Pancreas (tissue), 10 donors: ENCODE measurements at places on chromosomes 12 and 14. TPM values are rescaled to one million over a fixed set of nuclear protein-coding genes. Genes with fewer than 3 reads are reported as not detected.
A peak's percentile ranks its signal among the peaks of the same experiment; 100 is the strongest.

TDRD9 gene
- total RNA-seq: 1.2 TPM

TAPBPL gene
- 7.8 TPM for total RNA-seq

ATL1 gene
- 3.6 TPM for total RNA-seq

TMTC3 gene
- 5.0 TPM for total RNA-seq

- DNase-seq: no peak
Observed at GRCh38 chr12:47882781-47883546, 21.8 kb downstream of the VDR start.

DNA sequence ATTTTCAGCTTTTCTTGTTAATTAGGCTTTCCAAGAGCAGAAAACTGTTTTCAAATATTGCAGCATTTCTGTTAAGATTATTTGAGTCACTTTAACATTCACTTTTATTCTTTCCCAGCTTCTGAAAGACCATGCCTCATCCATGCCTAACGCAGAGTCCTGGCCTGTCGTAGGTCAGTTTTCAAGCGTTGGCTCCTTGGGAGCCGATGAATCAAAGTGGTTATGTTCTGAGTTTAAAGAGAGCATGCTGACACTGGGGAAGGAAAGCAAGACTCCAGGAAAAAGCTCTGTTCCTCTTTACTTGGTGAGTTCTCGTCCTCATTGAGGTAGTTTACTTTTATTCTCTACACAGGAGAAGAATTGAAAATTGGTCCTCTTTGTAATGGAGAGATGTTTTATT lies 33.1 kb downstream of the TDP1 start:
- DNase-seq: no peak

DNA sequence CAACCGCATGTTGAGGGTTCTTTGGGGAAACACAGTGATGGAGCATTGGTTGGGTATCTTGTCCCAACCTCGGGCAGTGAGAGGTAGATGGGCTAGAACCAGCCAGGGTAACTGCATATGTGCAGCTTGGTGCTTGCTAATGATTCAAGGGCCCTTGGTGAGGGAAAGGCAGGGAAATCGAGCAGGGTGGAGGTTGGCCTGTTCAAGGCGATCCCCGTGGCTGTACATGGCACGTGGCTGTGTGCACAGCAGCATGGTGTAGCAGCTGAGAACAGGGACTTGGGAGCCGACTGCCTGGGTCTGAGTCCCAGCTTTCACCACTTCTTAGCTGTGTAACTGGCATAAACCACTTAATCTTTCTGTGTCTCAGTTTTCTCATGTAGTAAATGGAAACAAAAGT lies 45.5 kb upstream of the OAS1 start:
- no peak for DNase-seq

DNA sequence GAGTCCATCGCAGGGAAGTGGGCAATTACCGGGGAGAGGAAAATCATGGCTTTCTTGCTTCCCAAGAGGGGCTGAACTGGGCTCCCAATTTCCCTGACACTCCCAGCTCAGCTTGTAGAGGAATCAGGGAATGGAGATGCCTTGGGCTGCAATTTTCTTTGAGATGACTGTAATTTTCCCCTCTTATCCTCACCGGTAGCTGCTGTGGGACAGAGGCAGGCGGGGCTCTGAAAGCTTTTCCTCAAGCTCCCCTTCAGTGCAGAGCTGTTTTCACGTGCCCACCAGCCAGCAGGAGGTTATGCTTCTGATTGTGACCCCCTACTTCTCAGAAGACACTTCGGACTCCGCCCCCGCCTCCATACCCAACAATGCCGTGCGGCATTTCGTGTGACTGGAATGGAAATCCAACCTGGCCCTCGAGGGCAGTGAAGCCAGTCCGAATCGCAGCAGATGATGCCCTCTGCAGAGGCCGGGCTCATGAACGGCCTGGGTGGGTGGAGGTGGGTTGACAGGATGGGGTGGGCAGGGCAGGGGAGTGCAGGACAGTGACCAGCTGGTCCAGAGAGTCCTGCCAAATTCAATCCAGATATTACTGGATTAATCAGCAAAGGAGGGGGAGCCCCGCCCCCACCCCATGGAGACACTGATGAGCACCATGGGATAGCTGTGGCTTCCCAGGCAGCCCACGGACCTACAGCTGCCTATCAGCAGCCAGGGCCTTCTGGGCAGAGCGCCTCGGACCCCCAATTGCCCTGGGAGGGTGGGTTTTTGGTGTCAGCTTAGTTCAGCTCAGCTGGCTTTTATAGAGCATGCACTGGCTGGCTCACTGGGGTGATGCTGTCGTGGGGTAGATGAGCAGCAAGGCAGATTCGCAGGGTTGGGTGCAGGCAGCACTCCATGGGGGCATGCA lies 37.6 kb downstream of the RTL1 start:
- DNase-seq: no peak

DNA sequence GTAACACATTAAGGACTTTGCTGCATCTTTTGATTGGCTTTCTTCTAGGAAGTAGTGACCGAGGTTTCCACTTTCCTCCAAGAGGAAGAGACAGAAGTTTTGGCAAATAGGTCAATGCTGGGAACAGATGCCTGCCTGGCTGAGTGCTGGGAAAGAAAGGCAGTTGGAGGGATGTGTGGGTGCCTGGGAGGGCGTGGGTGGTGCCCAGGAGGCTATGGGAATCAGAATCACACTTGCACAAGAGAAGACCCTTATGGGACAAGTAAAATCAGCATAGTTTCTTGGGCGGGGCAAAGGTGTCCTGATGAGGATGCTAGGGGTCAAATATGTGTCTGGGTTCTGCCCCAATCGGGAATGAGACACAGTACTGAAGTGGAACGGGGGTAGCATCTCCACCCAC lies 906 bp upstream of the ACADS start:
- DNase-seq: no peak

- no peak for DNase-seq
Observed at GRCh38 chr12:96046543-96047228, 11.3 kb upstream of the LTA4H start.

DNA sequence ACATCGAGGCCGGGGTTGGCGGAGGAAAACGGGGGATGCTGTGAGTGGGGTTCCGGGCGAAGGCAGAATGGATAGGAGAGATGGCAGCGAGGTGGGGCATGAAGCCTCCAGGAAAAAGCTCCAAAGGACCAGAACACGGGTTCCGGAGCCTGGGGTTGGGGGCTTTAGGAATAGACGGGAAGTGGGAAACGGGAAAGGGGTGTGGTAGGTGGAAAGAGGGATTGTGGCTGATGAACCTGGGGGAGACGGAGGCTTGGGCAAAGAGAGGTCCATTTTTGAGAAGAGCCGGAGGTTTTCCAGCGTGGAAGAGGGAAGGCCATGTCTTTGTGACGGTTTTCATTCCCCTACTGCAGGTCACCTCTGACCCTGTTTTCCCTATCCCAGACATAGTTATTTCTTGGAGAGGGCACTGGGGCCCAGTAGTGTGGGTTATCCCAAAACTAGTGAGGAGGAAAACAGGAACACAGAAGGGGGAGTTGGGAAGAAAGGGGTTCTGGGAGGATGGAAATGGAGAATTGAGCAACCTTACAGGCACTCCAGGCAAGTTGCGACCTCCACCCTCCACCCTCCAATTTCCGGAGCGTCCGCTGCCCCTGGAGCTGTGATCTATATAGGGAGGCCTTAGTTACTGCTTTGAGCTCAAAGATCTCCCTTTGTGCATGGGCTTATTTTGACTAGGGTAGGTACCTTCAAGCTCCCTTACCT lies 1.1 kb downstream of the ATN1 start:
- DNase-seq: peak; percentile 35

DNA sequence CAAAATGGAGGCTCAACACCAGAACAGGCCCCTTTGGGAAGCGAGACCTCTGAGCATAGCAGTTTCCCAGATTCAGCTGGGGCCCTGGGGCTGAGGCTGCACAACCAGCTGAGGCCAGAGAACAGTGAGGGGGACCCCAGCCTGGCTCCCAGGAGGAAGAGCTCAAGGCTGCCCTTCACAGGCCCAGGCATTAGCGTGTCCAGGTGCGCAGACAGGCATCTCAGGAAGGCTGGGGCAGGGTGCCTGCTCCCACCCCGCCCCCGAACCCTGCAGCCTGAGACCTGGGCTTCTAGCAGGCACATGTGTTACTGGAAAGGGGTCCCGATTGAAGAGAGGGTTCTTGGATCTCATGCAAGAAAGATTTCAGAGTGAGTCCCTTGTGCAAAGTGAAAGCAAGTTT lies 27.2 kb downstream of the CALM1 start:
- DNase-seq: no peak

- DNase-seq: no peak
Observed at GRCh38 chr12:77591959-77592743, 238.5 kb upstream of the NAV3 start.

DNA sequence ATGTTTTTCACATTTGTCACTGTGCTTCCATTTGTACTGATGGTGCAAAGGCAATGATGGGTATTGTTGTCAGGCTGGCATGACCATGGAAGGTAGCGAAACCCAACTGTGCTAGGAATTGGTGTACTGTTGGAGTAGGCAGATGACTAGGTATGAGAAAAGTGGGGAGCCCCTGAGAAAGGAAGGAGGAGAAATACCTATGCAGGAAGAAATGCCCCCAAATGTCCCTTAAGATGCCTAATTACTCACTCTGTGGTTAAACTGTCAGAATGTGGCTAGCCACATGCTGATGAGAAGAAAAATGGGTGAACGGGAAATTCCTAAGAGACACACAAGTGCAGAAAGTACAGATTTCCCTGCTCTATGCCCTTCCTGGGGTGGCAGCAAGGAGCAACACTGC lies 339.1 kb downstream of the TMEM132D start:
- no peak for DNase-seq

DNA sequence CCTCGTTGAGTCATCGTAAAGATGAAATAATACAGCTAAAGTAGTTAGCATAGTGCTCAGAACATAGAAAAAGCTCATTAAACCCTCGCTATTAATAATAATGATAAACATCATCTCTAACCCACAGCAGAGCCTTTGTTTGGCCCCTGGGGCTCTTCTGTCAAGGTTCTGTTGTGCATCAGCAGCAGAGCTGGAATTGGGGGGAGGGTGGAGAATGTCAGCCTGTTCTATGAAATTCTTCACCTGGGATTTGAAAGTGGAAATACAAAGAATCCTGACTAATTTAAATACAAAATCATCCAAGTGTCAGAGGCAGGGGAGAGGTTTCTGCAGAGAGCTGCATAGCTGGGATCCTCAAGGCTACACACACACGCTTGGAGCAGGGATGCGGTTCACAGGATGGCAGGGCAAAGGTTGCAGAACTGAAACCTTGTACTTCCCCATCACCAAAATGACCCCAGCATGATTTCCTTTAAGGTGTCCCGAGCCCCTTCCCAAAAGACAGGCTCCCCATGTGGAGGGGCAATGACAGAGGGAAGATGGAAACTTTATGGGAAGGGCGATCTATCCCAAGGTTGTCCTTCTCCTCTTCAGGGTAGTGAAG lies 71.8 kb downstream of the DAD1 start:
- no peak for DNase-seq

DNA sequence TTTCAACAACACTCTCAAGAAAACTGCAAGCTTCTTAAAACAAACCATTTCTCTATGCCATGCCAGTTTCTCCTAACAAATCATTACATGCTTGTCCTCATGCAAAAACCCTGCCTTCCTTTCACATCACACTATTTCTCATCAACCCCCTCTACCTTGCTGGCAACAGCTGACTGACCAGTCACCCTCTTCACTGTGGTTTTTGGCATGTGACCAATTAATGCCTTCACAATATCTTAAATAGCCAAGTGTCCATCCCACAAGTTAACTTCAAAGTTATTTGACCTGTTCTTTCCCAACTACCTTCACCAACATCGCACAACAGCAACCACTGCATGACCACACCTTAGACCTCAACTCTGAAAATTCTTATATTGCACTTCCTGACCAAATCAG lies 159.6 kb downstream of the CEP128 start:
- no peak for DNase-seq

DNA sequence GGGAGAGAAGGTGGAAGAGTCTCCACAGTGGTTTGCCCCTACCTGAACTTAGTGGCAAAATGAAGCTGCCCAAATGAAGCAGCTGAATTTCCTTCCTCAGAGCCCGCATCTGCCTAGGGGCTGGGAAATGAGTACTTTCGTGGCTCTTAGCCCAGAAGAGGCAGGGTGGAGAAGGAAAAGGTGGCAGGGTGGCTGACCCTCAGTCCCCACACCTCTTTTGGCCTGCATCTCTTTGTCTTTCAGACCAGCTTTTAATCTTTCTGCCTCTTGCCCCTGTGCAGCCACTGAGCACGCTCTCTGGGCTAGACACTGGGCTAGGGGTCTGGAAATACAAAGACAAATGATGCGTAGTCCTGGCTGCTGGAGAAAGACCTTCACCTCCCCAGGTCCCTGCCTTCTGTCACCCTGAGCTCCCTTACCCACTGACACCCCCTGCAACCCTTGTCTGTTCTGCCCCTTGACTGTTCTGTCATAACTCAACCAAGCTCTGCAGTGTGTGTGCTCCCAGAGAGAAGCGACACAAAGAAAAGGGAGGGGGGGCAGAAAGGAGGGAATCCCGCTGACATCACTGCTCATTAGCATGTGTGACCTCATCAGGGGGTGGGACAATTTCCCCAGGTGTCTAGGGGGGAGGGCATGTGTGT lies 371 bp upstream of the REM2 start:
- peak; percentile 68 for DNase-seq

- no peak for DNase-seq
Observed at GRCh38 chr14:39884091-39884490, 451.9 kb upstream of the FBXO33 start.

DNA sequence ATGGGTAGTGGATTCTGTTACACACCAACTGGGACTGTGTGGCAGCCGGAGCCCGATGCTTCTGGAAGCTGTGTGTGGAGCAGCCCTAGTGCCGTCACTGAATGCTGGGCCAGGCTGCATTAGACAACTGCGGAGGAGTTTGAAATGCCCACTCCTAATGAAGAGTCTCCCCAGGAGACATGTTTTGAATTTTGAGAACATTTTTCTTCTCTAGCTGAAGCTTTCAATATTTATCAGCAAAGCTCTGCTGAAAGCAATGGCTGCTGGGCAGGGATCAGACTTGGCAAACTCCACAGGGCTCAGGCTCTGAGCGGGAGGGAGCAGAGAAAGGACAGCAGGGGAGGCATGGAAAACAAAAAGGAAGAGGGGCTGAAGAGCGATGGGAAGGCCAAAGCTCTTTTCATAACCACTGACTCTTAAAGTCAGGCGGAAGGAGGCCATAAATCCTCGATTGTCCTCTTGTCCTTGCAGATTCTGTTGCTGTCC lies 189.1 kb downstream of the MON2 start:
- DNase-seq: no peak

GRCh38 chr14:46322076-46322475 lies 329.5 kb downstream of the RPL10L start:
- no peak for DNase-seq
